ENCODE measurements at places on chromosomes 2 and 18.

- DNase-seq: no peak
Measured at GRCh38 chr18:69586537-69586936, 185.8 kb downstream of the DOK6 start.

DNA sequence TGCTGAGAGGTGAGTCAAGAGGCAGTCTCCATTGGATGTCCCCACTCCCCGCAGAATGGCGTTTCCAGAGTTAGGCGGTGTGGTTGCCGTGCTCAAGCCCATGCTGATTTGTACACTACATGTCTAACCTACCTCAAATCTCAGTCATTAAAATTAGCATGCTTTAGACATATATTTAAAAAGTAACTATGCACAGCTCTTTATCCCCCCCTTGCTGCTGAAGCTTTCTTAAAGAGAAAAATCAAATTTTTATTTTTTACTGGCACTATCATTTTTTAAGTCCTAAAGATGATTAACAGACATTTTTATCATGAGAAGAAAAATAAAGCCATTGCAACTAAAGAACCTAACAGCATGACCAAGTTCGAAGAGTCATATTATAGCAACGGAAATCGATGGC is 42.9 kb downstream of the BOLA3 start:
- no peak for DNase-seq

DNA sequence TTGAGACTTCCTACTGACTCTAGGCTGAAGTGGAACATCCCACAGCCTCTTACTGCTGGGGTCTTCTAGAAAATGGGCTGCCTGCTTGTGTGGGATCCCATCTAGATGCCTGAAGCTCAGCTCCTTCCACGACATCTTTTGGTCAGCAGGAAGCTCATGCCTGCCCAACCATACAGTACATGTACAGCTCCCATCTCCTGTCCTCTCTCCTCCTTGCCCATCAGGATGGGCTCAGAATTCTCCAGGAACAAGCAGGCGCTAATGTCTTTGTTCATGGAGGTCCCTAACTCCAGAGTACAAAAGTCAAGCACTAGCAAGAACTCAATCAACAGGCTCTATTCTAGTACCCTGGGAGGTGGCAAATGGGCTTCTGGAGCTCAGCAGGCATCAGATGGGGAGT is 31.7 kb upstream of the GPR17 start:
- DNase-seq: no peak

GRCh38 chr18:28438381-28438780 is 261.5 kb upstream of the CDH2 start:
- DNase-seq: no peak

GRCh38 chr2:241391892-241392665 is 36.0 kb downstream of the FARP2 start:
- no peak for DNase-seq

DNA sequence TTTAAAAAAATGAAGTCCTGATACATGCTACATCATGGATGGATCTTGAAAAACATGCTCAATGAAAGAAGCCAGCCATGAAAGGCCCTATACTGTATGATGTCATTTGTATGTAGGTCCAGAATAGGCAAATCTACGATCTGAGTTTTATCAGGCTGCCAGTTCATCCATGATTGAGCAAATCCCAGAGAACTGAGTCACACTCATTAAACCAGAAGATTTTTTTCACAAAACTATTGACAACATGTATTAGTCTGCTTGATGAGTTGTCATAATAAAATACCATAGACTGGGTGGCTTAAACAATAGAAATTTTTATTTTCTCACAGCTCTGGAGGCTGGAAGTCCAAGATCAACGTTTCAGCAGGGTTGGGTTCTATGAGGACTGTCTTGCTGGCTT is 130.7 kb downstream of the MREG start:
- no peak for DNase-seq

DNA sequence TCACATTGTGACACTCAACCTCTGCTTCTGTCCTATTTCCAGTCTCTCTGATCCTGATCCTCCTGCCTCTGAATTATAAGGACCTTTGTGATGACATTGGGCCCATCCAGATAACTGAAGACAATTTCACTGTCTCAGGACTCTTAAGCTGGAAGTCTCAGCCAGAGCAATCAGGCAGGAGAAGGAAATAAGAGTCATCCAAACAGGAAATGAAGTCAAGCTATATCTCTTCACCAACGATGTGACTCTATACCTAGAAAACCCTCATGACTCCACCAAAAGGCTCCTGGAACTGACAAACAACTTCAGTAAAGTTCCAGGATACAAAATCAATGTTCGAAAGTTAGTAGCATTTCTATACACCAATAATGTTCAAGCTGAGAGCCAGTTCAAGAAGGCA is 29.3 kb upstream of the TWIST2 start:
- DNase-seq: no peak

GRCh38 chr2:46917628-46918027 is 2.0 kb upstream of the MCFD2 start:
- DNase-seq: no peak

GRCh38 chr2:227322530-227323205 is 2.4 kb upstream of the MFF start:
- DNase-seq: no peak

GRCh38 chr2:191625016-191625415 is 52.9 kb upstream of the NABP1 start:
- no peak for DNase-seq

GRCh38 chr2:238006510-238006909 is 39.7 kb downstream of the UBE2F start:
- DNase-seq: no peak

- no peak for DNase-seq
Measured at GRCh38 chr2:71253476-71253875, 26.6 kb upstream of the PAIP2B start.

DNA sequence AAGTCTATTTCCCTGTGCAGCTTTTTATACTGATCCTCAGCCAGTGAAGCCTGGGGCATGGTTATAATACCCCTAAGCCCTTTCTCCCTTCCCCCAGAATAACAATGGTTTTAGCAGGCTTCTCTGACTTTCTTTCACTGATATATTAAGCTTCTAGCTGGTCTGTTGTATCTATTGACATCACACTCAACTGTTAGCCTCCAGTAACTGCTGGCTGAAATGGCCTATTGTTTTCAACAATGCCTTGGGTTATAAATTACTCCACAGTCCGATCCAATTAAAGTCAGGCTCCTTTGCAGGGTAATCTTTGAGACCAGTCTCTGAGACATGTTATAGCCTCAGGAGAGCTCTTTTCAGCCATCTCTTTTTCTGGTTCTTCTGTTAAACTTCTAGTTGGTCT is 2.9 kb upstream of the SLC9A4 start:
- no peak for DNase-seq

DNA sequence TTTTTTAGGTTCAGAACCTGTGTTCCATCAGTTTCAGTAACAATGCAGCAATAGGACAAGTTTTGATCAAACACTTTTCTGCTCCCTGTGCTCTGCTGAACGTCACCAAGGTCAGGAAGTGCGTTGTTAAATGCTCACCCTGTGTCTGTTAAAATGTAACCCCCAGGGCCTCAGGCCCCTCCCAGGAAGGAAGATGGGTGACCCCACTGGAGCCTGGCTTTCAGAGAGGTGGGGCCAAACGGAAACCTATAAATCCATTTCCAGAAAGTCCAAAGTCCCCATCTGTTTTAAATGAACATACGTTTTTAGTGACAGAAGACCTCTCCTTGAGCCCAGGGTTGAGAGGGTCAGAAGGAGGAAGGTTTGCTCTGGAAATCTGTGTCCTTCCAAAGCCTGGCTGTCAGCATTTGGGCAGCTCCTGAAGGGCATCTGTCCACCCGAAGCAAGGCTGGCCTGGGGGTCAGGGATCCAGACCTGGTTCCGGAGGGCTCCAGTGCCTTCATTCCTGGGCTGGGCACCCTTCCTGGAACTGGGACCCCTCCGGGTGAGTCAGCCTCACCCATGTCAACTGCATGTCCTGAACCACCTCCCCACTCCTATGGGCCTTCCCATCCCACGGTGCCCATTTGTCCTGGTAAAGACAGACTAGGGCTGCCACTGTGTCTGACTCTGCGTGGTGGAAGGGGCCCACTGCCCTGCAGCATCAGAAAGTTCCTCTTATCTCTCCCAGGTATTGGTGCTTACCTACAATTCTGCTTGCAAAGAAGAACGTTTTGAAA is 117.4 kb upstream of the COPS8 start:
- DNase-seq: no peak

DNA sequence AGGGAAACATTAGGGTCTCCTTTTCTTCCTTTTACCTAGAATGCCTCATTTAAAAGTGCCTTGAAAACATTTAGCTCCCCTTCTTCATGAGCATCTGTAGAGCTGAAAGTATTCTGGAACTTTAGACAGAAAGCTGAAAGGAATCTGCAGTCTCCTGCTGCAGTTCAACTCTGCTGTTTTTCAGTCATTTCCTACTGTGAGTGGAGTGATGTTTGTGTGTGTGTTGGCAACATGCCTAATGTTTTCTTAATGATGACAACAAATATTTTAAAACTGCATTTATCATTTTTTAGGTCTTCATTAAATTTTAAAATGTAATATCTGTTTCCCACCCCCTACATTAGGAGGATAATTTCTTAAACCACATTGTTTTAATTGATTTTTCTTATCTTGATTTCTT is 66.6 kb downstream of the TWSG1 start:
- DNase-seq: no peak

DNA sequence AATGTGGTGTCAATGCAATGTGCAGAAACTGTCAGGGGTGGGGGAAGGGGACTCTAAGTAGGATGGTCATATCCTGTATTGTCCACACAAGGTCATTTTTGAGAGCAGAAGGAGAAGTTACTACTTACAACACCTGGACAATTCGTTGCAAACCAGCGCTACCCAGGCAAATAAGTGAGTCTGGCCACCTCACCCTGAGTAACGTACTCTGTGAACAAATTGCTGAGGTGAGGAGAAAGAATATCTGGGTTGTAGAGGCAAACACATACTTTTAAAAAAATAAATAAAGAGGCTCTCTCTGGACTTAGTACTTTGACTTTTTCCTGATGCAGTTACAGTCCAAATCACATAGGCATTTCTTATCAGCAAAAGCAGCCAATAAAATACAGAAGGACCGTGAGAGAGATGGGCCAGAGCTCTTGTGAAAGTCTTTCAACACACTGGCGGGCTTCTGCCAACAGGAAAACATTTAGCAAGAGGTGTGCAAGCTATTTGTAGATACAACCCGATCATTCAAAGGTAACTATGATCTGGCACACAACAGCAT is 268.2 kb upstream of the ID2 start:
- DNase-seq: no peak

DNA sequence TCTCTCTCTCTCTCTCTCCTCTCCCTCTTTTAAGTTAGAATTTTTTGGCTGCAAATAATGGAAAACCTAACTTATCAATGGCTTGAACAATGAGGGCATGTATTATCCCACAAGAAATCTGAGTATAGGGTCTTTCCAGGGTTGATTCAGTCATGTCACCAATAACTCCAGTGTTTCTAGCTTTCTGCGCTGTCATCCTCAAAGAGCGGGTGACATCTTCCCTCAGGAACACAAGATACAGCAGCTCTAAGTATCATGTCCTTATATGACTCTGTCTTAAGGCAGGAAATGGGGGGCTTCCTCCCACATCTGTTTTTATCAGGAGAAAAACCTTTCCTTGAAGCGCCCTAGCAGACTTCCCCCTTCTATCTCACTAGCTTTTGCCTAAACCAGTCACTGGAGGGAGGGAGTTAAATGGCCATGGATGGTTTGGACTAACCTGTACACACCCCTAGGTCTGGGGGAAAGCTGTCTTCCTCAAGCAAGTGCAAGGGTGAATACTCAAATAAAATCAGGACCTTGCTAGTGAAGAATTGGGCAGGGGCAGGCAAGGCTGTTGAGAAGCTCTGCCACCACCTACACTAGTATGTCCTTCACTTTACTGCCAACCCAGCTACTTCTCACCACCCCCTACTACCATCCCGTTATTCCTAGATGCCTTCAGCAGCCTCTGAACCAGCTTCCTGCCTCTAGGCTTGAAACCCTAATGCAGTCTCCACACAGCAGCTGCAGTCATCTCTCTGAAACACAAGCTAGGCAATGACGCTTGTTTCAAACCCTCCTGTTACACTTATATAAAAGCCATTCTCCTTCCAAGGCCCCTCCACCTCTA is 7.5 kb upstream of the TUBA4A start:
- no peak for DNase-seq

GRCh38 chr2:241997017-241997416 is 127.5 kb downstream of the RTP5 start:
- no peak for DNase-seq

- no peak for DNase-seq
Measured at GRCh38 chr18:58229162-58229561, 185.1 kb downstream of the NEDD4L start.

- no peak for DNase-seq
Measured at GRCh38 chr2:150605664-150606063, 118.2 kb upstream of the RND3 start.

GRCh38 chr2:150007815-150008430 is 420.3 kb upstream of the MMADHC start:
- DNase-seq: no peak

DNA sequence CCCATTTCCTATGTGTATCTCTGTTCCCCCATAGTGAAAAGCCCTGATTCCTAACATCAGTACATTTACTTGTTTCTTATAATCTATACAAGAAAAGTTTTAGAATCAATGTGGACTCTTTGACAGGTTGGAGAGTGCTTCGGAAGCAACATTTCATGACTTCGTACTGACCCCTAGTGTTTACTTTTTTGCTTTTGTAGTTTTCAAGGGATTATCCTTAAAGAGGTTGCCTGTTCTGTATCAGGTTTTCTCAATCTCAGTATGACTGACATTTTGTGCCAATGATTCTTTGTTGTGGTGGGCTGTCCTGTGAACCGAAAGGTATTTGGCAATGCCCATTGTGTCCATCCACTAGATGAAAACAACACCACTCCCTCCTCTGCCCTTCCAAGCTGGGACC is 43.3 kb upstream of the SERPINB2 start:
- no peak for DNase-seq

DNA sequence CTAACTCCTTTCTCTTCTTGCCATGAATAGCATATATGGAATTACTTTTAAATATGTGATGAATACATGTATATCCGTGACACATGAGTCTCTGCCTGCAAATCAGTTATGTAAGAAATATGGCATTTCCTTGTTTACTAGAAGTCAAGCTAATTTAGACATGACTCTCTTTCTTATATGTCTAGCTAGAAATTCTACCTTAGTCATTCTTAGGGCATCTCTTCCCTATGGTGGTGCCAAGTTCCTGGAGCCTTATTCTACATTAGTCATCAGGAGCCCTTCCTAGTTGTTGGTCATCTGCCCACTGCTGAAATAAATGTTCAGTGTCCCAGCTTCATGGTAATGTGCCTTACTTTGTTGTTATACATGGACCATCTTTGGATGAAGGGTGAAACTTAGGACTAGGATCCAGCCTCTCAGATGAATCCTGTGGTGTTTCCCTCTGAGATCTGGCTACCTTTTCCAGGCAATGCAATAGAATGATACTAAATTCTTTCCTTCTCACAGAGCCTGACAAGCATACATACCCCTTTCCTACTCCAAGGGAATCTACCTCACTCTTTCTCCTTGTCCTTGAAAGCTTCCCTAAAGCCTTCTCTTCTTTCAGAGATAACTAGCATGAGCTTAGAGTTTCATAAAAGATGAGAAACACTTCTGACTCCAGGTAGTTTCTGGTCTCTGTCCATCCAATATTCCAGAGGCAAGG is 415.3 kb upstream of the VWC2L start:
- no peak for DNase-seq

- no peak for DNase-seq
Measured at GRCh38 chr2:196338440-196338839, 167.1 kb upstream of the STK17B start.

- no peak for DNase-seq
Measured at GRCh38 chr18:48575301-48575657, 36.4 kb downstream of the CTIF start.

- DNase-seq: no peak
Measured at GRCh38 chr18:31636387-31636786, 44.7 kb downstream of the TTR start.
